Left renal cortex interstitium (tissue), 4 donors: ENCODE measurements at places on chromosomes 7 and 10.

DNA sequence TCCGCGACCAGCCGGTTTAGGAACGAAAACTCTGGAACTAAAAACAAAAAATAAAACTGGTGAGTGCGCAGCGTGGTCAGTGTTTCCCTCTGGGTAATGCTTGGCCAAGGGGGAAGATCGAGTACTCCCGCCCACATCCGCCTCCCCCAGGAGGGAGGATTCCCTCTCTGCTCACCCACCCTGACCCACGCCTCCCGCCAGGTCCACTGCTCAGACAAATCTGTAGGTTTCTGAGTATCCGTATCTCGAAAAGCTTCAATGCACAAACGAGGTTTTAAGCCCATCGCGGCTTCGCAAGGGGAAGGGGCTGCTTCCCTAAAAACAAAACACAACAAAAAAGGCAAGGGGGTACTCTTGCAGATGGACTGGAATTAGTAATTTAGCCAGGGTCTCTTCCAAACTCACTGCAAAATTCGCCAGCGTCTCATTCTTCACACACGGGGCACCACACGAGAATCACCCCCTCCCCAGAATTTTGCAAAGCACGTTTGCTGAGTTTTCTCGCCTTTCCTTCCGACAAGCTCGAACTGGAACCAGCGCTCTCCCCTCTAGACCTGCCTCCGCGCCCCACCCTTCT lies 75.2 kb downstream of the INSIG1 start:
- no peak for DNase-seq

DNA sequence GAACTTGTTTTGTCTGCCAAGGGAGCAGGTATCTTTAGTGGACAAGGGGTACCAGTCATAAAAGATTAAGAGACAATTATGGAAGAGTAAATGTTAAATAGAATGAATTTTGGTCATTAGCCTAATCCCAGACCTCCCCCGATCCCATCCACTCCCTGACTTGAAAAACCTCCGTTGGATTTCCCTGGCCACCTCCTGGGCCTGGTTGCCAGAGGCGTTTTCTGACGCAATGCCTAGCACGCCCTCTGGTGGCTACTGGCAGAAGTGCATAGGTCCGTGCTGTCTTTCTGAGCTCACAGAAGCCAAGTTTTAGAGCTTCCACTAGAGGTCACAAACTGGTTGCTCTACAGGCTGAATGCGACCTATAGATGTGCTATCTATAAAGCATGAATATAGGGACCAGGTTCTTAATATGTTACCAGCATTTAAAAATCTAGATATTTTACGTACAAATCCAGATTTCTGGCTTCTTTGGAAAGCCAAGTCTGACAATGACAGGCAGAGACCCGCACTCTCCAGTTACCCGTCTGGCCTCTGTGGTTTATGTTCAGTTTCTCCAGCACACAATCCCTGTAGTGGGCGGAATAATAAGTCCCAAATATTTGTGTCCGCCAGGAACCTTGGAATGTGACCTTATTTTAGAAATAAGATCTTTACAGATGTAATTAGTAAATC lies 39.8 kb downstream of the SPOCK2 start:
- DNase-seq, result peak; percentile 94

GRCh38 chr7:82210416-82211184 lies 233.0 kb downstream of the CACNA2D1 start:
- DNase-seq, result no peak

DNA sequence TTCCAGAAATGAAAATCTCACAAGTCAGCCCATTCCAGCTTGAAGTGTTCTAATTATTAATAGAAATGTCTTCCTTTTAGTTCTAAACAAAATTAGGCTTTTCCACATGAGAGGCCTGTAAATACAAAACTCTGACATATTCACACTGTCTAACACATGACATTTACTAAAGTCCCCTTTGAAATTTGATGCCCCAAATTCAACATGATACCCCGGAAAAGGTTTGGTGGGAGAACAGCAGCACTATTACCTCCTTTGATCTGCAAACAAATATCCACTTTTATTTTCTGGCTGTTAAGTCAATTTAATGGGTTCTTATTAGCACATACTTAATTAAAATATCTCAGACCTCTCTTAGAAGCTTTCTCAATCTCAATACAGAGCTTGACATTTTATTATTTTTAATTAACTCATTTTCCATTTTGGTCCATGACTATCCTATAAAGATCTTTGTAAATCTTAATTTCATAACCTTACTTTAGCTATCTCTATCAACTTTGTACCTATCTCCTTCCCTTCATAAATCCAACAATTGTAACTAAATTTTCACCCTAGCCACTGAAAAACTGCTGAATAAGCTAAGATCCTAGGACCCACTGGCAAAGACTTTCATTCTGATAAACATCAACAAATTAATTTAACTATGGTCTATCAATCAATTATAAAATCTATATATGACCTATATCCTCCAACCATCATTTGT lies 63.2 kb downstream of the USP6NL start:
- no peak for DNase-seq

GRCh38 chr7:44460325-44460724 lies 30.1 kb downstream of the NUDCD3 start:
- no peak for DNase-seq

GRCh38 chr10:36802490-36803153 lies 322.8 kb upstream of the ANKRD30A start:
- DNase-seq, result no peak

- DNase-seq, result no peak
Measured at GRCh38 chr10:16520900-16521299, 779 bp downstream of the C1QL3 start.

DNA sequence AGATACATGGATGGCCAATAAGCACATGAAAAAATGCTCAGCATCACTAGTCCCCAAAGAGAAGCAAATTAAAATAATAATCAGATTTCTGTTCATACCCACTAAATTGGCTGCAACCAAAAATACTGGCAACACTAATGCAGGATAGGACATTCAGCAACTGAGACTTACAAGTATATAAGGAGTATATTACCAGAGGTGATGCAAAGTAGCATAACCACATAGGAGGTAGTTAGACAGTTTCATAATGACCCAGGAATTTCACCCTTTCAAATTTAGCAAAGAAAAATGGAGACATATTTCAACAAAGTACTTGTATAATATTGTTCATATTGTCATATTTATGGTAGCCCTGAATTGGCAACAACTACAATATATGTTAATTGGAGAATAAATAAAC lies 727.8 kb downstream of the GRID1 start:
- no peak for DNase-seq

- DNase-seq, result no peak
Measured at GRCh38 chr7:35263396-35263795, 9.5 kb upstream of the TBX20 start.

DNA sequence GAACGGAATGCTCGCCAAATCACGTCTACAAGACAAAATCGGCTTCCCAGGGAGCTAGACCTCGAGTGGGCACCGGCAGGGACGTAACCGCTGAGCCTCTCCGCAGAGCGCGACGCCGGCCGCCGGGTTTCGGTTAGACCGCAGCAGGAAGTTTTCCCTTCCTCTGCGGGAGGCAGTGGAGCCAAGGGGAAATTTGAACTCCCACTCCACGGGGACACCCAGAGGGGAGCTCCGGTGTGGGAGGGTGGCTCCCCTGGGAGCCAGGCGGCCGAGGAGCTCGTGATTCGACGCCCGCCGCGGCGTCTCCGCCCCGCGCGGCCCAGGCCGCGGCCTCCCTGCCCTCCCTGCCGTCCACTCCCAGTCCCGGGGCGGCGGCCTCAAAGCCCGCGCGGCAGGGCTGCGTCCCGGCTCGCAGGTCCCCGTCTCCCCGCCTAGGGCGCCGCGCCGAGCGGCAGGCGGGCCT lies 426 bp downstream of the SYPL1 start:
- DNase-seq, result peak; percentile 48

GRCh38 chr7:7746458-7746857 lies 28.1 kb upstream of the RPA3 start:
- DNase-seq, result no peak

DNA sequence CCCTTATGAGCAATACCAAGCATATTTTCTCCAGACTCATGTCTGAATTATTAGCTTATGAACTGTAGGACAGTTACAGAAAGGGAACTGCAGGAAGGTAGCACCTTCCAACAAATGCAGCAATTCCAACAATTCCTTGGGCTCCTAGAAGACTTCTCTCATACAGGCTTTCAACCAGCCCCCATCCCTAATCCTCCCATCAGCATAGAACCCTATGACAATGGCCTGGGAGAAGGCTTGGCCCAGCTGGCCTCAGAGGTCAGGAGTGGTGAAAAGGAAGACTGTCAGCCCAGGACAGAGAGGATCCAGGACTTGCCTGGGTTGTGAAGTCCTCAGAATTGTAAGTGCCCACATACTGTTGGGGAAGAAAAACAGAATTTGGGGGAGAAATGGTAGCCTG lies 5.9 kb downstream of the VPS41 start:
- no peak for DNase-seq

DNA sequence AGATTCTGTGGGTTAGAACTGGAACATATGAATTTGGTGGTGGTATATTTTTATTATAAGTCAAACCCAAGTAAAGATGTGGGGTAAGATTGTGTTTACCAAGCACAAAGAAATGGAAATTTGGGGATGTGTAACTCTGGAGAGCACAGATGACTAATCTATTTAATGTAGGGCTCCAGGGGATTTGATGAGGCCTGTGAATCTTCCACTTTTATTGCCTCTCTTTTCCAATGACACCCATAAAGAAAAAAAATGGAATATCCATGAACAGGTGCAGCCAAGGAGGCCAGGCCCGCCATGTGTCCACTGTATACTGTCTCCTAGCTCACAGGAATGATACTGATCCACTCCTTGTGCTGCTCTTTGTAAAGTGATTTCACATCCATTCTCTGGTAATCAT lies 2.8 kb downstream of the SRGN start:
- DNase-seq, result no peak

- no peak for DNase-seq
Measured at GRCh38 chr10:91022924-91023699, 102.2 kb upstream of the ANKRD1 start.

GRCh38 chr10:50545846-50546245 lies 77.9 kb downstream of the SGMS1 start:
- no peak for DNase-seq

DNA sequence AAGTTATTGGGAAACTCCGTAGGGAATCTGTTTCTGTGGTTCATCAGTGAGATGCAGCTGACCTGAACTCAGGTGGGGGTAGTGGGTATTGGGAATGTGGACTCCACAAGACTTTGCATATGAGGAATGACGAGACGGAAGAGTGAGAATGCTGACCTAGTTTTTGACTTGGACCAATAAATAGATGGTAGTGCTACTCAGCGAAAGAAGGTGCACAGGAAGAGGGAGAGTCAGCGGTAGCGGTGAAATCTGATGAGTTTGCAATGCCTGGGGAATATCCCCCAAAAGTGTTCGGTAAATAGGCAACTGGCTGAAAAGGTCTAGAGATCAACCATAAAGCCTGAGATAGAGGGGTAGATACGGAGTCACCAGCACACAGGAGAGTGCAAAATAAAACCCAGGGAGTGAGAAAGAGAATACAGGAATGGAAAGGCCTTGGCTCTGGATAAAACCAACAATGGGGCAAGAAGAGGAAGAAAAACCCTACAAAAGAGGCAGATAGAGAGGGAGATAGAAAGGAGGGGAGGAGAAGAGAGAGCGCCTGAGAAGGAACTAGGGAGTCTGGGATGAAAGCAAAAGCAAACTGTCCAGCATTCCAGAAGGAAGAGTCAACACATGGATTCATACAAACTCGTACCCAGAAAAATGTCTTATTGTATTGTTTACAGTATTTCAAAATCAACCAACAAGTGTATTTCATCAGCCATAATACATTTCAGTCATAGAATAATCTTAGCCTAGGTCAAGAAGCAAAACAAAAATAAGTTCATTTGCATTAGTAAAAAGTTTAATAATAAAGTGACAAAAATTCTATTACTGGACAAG lies 5.4 kb downstream of the ARHGAP21 start:
- DNase-seq, result no peak

GRCh38 chr10:77293773-77294172 lies 343.8 kb downstream of the KCNMA1 start:
- DNase-seq, result no peak

- no peak for DNase-seq
Measured at GRCh38 chr10:44385026-44385695, at the start of gene CXCL12. Gene CXCL12 (minus strand): TSS chr10:44385097. CDS start chr10:44385005, 92 bp downstream.

GRCh38 chr7:100641860-100642533 lies 645 bp upstream of the TFR2 start:
- DNase-seq, result no peak

GRCh38 chr7:131674131-131674530 lies 117.7 kb upstream of the PODXL start:
- DNase-seq, result no peak

DNA sequence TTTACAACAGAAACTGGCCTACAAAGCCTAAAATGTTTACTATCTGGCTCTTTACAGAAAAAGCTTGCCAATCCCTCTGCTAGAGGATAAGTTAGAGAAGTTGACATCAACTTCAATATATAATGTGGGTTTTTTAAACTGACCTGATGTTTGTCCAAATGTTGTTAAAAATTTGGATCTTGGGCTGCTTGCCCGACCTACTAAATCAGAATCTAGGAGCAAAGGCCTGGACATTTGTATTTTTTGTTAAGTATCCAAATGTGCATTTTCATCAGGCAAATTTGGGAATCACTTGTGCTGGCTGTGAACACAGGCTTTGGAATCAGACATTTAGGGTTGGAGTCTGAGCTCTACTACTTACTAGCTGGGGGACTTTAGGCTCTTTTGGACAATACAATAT lies 252.7 kb upstream of the CSTF2T start:
- no peak for DNase-seq

GRCh38 chr10:15486404-15486803 lies 115.3 kb upstream of the FAM171A1 start:
- DNase-seq, result no peak

GRCh38 chr10:15672469-15672868 lies 47.3 kb downstream of the ITGA8 start:
- no peak for DNase-seq

GRCh38 chr7:149385195-149385950 lies 75.5 kb downstream of the ZNF777 start:
- no peak for DNase-seq

GRCh38 chr10:84407388-84408049 lies 79.1 kb downstream of the CCSER2 start:
- no peak for DNase-seq

DNA sequence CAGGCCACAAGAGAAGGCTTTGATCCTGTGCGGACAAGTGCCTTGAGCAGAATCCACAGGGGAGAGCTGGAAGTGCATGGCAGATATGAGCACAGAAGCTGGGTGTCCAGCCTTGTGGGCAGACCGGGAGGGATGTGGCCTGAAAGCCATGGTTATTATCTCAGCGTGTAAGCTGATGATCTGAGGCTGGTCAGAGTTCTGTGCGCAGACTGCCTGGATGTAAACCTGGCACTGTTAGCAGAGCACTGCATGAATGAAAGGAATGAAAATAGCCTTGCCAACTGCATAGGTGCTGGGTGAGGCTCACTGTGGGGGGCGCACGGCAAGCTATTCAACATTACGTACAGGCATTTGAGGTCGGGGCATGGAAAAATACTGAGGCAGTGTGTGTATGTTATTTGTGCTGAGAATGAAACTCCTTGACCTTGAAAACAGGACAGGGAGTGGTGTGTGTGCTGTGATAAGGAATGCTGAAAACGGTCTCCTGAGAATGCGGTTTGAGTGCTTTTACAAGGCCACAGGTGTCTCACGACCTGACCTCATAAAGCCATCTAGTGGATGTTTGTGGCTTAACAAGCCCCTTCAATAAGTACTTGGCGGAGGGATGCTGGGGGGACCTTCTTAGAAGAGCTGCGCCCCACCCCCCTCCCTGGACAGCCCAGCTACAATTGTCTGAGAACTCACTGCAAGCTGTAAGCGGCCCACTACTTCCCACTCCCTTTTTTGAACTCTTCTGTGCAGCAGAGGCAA lies 18.7 kb downstream of the AKR1C1 start:
- DNase-seq, result peak; percentile 6

GRCh38 chr10:79084012-79084971 lies 15.5 kb downstream of the ZMIZ1 start:
- DNase-seq, result no peak

- no peak for DNase-seq
Measured at GRCh38 chr7:128906001-128906765, 4.3 kb downstream of the KCP start.
